PC-9 (cell line): ENCODE measurements at places on chromosomes 4 and X.

GRCh38 chrX:43375136-43375535, 281.0 kb upstream of the MAOA start:
- DNase-seq = no peak

- no peak for DNase-seq
These were observed 112.3 kb upstream of the BCOR start for GRCh38 chrX:40209951-40210617.

- DNase-seq = no peak
These were observed 53.9 kb downstream of the FAT4 start for GRCh38 chr4:125368671-125369081.

GRCh38 chr4:13483768-13484121, 395 bp downstream of the RAB28 start:
- DNase-seq = peak; percentile 41

GRCh38 chr4:102319594-102319993, 25.7 kb downstream of the SLC39A8 start:
- no peak for DNase-seq

DNA sequence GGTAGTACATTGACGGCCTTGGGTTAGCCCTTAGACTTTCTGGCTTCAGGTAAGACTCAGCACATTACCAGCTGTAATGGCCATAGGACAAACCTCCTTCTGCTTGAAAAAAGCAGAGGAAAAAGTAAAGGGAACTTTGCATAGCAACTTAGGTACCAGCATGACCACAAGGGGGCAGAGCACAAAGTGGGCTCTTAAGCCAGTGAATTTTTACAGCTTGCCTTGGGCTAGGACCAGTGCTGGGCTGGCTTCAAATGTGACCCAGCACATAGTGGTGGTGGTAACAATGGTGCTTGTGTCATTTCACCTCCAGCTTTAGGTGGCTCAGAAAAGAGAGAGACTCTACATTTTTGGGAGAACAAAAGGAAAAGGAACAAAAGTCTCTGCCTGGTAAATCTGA, 66.1 kb downstream of the KLHL4 start:
- DNase-seq = no peak

DNA sequence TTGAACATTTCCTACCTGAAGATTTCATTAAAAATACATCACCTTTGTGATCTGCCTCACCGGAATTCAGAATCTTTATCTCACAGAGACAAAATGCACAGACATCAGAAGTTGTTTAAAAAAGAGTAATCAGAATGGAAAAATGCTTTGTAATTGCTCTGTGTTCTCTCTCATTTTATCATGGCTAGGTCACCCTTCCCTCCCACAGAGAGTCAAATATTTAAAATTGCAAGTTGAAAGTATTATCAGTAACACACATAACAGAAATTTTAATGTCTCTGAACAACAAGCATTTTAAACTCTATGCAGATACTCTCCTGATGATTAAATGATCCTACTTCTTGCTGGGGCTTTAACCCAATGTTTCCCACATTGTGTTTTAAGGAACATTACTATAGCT, 362.0 kb downstream of the CBLL2 start:
- DNase-seq = no peak

GRCh38 chr4:175339100-175339707, 421.0 kb downstream of the ADAM29 start:
- DNase-seq = no peak

DNA sequence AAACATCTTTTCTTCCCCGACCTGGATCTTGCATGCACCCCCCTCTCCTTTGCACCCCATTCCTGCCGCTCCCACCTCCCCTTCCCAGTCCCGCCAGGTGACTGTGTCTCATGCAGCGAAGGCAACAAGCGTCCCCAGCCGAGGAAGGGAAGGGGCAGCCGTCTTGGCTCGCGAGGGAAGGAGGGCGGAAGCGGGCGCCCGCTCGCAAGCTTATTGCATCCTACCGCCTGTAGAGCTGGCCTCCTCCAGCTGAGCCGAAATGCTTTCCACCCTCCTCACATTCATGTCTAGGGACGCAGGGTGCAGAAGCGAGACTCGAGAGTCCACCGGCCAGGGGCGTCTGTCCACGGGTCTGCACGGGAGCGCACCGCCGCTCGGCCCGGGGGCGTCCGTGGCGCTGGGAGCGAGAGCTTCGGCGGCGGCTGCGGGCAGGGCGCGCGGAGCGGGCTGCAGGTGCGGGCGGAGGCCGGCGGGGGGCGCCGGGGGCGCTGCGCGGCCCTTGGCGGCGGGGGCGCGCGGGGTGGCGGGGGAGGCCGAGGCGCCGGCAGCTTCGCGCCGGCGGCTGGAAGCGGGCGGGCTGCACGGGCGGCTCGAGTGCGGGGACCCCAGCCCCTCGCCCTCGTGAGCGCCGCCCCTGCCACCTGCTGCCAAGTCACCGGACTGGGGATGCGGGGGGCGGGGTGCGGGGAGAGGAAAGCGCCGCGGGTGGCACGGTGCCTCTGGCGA, at the start of gene KCNIP4:
Gene KCNIP4, minus strand, starts transcription at position 426 of the 726 bp plus-strand sequence.
- no peak for DNase-seq

DNA sequence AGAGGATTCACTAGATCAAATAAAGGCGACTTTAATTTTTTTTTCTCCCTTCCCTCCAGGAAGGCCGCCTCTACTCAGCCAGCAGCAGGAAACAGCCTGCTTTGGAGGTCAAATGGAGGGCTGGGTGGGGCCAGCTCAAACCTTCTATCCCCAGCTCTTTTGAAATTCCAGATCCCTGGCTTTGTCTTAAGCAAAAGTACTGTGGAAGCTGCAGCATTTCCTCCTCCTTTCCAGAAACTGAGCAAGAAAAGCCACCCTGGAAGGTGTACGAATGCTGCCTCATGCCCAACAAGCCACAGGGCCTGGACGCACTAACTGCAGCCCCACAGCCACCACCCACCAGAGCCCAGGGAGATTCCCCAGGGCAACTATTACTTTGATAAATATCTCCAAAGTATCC, 55.1 kb upstream of the ZCCHC13 start:
- DNase-seq = peak; percentile 17

DNA sequence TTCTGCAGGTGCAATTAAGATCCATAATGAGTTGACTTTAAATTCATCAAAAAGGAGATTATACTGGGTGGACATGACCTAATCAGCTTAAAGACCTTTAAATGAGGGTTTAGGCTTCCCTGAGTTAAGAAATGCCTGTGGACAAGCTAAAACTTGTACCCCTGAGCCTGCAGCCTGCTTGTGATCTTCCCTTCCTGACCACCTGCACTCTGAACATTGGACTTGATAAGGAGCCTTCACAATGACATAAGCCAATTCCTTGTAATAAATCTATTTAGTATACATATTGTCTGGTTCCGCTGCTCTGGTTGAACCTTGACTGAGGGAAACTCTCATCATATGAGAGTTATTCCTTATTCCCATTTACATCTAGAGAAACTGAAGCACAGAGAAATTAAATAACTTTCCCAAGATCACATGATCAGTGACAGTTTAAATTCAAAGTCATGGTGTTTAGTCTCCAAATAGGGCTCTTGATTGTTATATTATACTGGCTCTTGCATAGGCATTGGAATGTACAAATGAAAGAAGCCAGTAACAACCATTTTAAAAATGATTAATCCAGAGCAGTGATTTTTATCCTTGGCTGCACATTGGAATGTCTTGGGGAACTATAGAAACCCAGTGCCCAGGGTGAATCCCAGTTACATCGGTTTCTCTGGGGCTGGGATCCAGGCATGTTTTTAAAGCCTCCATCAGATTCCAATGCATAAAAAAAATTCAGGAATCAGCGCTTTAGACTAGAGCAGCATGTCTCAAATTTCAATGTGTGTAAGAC, 136.1 kb downstream of the MSL3 start:
- DNase-seq = no peak

GRCh38 chrX:129704491-129704890, 34.3 kb upstream of the XPNPEP2 start:
- DNase-seq = no peak

DNA sequence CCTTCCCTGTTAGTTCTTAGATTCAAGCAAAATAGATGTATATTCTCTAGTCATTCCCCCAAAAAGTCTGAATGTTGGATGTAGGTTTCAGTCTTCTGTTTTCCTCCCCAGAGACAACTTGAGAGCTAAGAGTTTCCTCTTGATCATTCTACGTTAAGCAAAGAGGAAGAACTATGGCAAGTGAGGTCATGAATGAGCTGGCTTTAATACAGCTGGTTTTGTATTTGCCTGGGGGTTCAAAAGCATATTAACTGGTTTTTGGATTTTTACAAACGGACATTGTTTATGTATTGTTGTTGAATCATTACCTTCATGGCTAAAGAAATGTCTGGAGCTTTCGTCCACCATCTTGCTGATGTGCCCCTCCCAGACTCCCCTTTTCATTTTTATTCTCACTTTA, 916.7 kb upstream of the POU3F4 start:
- no peak for DNase-seq

DNA sequence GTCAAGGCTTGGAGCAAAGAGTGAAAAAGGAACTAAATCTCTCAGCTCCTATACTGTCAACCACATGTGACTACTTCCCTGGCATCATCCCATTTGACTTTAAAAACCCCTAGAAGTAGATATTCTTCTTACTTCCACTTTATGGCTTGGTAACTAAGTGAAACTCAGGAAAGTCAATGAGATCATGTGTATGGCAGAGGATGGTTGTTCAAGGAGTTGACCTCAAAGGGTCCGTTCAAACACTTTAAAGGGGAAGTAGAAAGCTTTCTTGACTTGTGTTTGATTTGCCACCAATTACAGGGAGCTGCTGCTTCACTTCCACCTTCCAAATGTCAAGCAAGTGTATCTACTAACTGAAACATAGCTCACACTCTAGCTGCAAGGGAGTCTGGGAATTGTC, 187.2 kb downstream of the RAB28 start:
- DNase-seq = no peak

DNA sequence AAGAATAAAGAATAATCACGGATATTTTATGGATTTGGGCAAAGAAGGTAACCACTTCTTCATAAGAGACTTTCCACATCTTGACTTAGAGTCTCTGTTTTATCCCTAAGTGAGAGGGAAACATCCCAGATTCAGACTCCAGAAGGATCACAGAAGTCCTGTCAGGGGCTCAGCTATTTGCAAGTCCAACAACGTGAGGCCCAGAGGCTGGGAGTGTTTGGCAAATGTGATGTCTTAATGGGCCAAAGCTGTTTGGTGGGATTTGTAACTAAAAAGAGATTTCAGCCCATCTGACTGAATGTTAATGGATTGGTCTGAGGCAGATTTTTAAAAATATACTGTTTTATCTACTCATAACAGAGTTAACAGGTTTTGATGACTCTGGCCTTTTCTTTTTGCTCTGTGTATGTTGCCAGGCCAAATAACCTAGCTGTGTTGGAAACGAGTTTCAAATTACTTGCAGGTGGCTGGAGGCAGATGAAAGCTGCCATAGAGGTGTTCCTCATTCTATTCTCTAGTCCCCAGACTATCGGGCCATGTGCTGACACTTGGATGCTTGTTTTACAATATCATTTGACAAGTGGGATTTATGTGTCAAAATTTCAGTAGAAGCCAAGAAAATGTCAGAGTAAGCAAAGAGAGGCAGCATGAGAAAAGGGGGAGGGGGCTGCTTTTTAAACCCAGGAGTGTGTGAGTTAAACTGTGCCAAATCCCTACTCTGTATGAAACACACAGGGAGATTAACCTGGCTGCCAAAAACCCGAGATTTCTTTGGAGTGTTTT, 330.9 kb downstream of the DCHS2 start:
- no peak for DNase-seq

- DNase-seq = no peak
These were observed 39.4 kb upstream of the IRF2 start for GRCh38 chr4:184513802-184514120.

DNA sequence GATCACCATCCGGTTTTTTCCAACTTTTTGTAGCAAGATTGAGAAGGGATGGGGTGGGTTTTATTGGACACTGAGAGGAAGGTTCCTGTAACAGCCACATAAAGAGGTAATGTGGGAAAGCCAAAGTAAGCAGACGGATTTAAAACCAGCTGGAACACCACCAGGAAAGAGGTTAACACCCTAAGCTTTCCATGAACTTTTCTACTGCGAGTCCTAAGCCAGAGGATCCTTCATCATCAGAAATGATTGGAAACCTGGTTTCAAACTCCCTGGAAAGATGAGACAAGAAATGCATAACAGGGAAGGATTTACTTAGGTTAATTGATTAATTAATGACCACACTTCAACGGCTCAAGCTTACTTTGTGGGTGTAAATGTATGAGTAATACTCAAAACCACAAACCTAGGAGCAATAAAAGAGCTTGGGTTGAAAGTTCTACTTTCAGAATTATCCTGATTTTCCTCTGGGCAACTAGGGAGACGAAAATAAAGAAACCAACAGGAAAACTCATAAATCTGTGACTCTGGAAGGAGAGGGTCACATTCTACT, 91.5 kb downstream of the COX18 start:
- no peak for DNase-seq

- DNase-seq = no peak
These were observed 33.2 kb downstream of the ARAP2 start for GRCh38 chr4:36211084-36211483.

GRCh38 chr4:188025476-188025875, 29.9 kb downstream of the ZFP42 start:
- DNase-seq = no peak

DNA sequence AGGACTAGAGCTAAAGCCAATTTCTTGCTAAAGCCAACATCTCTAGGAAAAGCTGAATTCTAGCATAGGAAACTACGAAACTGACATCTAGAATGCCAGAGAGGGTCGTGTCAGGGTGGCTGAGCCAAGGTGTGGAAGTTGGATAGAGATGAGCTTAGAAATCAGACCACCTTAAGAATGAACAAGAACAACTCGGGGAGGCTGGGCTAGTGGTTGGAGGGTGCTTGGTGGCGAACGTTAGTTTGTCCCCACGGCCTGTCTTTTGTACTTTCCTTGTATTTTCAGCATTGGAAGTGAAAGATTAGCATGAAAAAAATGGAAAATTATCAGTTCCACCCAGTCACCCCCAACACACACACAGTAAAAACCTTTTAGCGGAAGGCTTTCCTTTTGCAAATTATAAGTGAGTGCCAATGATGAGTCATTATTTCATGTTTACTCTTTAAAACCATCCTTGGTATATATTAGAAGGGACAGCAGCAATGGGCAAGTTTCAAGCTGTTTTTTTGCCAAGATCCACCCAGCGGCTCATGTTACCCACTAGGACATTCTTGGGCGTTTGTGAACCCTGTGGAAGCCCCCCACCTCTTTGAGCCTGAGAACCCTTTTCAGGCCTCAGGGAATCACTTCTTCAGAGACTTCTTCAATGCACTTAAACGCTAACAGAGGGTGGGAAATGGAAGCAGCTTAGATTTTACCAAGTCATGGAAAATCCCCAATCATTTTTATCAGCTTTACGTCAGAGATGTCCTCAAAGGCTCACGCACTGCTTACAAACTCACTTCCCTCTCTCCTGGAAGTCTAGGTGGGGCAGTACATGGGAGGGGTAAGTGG, 4.9 kb upstream of the PPEF1 start:
- DNase-seq = peak; percentile 67

GRCh38 chrX:40313269-40313668, 215.5 kb upstream of the BCOR start:
- no peak for DNase-seq

GRCh38 chr4:74364652-74365491, at the start of gene EREG:
Gene EREG (plus strand): TSS chr4:74365145. CDS start chr4:74365309, 164 bp downstream.
- peak; percentile 67 for DNase-seq

DNA sequence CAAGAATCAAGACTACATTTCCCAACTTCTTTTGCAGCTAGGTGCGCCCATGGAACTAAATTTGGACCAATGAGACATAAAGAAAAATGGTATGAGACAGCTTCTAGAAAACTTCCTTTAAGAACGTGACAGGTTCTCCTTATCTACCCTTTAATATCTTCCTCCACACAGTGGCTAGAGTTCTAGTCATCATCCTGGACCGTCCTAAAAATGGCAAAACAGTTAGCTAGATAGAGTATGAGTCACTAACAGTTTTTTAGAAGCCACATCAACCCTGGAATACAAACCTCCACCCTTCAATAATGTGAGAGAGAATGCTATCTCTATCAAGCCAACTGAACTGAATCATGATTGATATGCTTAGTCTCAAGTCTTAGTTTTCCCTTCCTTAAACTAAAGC, 267.9 kb upstream of the SLC7A11 start:
- DNase-seq = no peak
